ENCODE measurements at places on chromosomes 3 and 15. TPM values are rescaled to one million over a fixed set of nuclear protein-coding genes. Genes with fewer than 3 reads are reported as not detected.

DNA sequence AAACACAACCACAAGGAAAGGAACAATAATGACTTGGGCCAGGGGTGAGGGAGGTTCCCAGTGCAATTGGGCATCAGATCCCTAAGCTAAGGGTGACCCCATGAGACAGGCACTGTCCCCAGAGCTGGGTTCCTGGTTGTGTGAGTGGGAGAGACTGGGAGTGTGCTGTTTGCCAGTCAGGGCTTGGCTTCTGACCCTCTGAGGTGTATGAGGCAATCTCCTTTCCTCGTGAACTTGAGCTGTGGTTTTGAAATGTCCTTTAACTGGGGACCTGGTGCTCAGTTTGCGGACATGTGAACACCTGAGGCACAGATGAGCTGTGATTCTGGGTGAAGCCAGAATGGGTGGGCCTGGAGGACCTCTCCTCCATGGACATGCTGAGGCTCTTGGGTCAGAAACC, 58.5 kb upstream of the PLXNA1 start:
- DNase-seq: no peak

DNA sequence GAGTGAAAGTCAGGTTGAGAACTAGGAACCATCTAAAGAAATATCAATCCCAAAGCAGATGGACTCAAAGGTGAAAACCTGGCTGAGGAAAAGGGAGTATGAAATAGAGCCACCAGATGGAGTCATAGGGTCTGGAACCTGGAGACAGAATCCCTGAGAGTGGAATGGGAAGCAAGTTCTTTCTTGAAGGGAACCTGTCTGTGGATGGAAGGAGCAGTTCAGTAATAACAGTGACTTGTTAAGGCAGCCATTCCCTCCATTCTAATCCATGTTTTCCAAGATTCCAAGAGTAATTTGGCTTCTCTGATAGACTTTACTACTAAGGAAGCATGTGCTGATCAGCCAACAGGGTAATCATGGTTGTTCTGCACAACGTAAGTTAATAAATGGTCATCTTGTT, 22.5 kb upstream of the AQP9 start:
- no peak for DNase-seq

DNA sequence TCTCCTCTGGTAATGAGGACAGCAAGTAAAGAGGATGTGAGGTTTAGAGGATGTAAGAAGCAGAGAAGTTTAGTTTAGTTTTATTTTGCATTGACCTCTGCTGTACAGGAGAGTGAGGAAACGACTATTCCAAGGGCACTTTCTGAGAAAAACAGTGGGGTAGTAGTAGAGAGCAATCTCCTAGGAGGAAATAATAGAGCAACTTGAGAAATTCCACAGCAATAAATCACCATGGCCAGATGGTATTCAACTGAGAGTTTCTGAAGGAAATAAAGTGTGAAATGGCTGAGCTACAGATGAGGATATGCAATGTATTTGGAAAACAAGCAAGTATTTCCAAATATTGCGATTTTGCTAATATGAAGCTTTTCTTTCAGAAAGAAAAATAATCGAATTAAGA, 118.9 kb downstream of the DPH6 start:
- no peak for DNase-seq

DNA sequence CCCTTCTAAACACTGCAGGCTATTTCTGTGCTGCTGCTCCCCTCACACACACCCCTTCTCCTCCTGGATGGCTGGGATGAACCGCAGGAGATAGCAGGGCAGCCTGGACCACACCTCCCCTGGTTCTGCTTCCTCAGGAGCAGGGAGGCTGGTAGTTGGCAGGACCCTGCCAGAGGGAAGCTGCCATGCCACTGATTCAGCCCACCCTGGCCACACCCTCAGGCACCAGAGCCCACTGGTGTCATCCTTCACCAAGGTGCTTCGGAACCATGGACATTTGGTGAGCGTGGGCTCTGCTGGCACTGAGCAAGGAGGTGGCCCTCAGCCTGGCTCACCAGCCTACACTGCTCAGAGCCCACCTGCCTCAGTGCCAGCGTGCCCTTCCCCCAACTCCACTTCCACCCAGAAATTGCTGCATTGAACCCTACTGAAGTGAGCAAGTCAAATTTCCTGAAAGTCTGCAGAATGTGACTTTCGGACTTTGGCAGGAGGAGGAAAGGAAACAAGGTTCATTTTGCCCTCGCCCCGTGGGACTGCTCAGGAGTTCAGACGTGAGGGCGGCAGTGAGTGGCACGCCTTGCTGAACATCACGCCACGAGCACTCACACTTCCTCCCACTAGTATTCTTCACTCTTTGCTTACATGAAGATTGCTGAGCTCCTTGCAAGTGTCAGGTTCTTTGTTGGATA, 26.3 kb downstream of the BMF start:
- DNase-seq: no peak

- DNase-seq: peak; percentile 86
These were observed 19.0 kb downstream of the SYNM start for GRCh38 chr15:99123713-99124451.

GRCh38 chr3:41673650-41674049, 288.3 kb downstream of the ULK4 start:
- DNase-seq: no peak

DNA sequence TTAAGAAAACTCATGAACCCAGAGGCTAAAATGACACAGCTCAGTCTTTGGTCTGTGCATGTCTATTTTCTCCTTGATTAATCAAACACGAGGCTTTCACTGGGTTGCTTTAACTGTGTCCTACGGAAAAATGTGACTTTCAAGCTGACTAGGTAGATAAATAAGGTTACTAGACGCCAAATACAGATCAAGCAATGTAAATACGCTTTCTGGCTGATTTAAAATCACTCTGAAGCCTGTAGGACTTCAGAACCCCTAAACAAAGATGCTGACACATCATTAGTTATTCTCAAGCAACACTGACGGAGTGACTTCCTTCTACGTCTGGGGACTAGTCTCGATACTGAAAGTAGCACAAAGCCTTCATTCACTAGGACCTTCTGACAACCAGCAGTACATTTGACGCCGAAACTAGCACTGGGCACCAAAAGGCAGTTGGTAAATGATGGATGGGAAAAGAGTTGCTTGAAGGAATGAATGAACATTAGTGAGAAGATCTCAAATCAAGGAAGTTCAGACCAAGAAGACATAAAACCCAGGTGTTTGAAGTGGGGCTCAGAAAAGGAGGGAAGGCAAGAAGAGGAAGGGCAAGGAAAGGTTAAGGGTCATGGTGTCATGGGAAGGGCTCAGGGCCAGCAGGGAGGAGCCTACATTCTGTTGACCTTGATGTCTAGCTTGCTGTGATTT, 67.1 kb upstream of the CDV3 start:
- no peak for DNase-seq

- DNase-seq: no peak
These were observed 171.9 kb downstream of the FMN1 start for GRCh38 chr15:33022629-33023028.

DNA sequence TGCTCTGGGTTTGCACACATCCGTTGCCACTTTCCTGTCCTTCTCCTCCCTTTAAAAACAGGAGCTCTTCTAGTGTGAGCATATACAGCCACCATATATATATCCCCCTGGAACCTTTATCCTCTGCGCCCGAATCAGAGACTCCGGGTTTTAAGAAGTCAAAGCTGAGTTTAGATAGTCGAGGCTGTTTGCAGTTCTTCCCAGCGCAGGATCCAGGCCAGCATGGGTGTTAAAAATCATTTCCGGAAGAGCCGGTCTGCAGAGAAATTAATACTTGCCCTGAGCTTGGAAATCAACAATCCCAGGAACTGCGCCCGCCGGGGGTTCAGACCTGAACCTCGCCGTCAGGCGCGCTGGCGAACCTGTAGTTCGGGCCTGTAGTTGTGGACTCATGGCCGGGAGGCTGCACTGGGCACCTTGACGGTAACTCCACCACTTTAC, 2.3 kb downstream of the SHOX2 start:
- no peak for DNase-seq

GRCh38 chr3:174247687-174248152, 611.4 kb upstream of the NAALADL2 start:
- DNase-seq: no peak

DNA sequence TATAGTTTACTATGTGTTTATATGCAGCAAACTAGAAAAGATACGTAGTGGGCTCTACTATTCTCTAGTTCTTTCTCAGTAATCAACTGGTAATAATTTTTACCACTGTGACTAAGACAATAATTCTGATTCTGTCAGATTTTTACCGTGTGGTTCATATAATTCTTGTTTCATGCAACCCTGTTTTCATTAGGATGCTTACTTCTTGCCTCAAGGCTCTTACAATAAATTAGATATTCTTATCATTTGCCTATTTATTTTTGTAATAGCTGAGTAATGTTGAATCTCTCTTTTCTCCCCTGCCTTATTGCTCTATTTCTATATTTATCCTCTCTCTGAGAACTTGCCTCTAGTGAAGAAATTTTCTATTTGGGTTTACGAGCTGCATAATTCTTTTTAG, 524.7 kb downstream of the NAALADL2 start:
- DNase-seq: no peak

DNA sequence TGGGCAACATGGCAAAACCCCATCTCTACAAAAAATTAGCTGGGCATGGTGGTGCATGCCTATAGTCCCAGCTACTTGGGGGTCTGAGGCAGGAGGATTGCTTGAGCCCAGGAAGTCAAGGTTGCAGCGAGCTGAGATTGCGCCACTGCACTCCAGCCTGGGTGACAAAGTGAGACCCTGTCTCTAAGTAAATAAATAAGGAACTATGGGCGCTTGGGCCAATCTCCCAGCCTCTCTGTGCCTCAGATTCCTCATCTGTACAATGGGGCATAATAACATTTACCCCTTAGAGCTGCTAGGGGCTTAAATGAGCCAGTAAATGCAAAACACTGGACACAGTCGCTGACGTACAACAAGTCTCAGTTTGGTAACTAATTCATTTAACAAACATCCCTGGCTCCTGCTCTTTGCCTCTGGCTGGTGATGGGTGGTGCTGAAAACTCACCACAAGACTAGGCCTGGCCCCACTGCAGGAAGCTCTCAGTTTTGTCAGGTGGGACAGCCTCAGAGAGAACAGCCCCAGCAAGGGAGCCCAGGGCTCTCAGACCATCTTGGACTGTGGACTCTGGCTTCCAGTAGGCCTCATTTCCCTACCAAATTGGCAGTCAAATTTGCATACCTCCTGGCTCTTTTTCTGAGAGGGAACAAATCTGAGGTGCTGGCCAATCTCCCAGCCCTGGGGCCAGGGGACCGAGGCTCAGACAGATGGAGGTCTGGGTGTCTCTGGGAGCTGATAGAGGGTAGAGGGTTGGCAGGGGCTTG, 6.4 kb upstream of the TBC1D2B start:
- no peak for DNase-seq

SPTBN5 gene
- 1.5 TPM for total RNA-seq

ARPIN gene
- 14.2 TPM for total RNA-seq

HRG gene
- total RNA-seq: not detected

PIGZ gene
- 1.4 TPM for total RNA-seq

SPINT1 gene
- total RNA-seq: 22.9 TPM

PGBD4 gene
- total RNA-seq: 1.4 TPM

ROPN1 gene
- not detected for total RNA-seq

RPP25 gene
- 41.2 TPM for total RNA-seq

CFAP20DC gene
- 0.47 TPM for total RNA-seq

PSMA4 gene
- 88.0 TPM for total RNA-seq
